H4 (cell line): ENCODE measurements at places on chromosomes 2 and 18.
A peak's percentile ranks its signal among the peaks of the same experiment; 100 is the strongest.

DNA sequence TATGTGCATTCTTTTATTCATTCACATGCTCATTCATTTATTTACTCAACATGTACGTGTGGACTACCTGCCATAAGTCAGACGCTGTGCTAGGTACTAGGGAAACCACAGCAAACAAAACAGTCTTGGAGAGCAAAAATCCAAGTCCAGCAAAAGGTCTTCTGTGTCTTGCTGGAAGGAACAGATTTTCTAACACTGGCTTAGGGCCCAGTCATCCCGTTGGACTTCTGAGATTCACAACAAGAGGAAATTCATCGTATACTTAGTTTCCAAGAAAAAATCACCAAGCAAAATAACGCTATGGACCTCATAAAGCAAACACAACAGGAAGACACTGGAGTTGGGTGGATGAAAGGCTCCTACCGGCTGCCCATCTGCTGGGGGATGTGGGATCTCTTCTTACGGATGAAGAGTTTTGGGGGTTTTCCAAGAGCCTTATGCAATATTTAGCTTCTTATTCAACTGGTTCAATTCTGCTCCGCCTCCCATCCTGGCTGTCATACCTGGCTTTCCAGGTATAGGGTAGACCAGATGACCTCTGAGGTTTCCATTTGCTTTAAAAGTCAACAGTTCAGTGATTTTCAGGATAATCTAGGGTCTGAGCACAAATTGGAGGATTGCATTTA, 262.7 kb downstream of the HAUS1 start:
- DNase-seq = no peak

DNA sequence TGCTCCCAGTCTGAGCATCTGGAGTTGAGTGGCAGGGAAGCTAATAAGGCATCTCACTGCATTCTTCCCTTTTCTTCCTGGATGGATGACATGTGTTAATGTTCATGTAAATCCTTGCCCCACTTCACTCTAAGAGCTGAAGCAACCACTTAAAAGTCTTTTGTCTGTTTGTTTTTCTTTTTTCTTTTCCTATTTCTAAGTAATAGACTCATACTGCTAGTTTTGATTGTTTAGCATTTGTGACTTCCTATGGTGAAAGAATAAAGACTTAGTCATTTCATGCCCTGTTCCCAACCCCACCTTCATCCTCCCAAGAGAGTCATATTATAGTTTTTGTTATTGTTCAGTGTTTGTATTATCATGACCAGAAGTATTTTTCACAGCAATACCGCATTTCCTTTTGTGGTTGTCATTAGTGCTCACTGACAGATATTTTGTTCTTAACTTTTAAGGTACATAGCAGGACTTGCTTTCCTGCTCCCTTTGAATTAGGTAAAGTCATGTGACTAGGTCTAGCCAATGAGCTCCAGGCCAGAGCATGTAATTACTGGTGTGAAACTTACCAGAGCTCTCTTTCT, 18.1 kb upstream of the SPP2 start:
- DNase-seq = peak; percentile 79

- no peak for DNase-seq
These were observed 281.1 kb downstream of the GALR1 start for GRCh38 chr18:77530732-77531131.

- no peak for DNase-seq
These were observed 115.8 kb upstream of the SIX3 start for GRCh38 chr2:44825702-44826101.

DNA sequence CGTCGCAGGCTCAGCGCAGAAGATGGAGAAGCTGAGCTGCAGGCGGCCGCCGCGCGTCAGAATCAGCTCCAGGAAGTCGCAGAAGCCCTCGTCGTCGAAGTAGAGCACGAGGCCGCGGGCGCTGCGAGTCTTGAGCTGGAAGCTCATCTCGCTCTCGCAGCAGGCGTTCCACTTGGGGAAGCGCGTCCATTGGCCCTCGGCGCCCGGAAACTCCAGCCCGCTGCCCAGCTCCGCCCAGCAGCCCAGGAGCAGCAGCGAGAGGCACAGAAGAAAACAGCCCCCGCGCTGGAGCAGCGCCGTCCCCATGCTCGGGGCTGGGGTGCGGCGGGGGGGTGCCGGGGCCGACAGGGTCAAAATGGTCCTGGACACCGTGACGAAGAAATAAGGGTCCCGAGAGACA, 4.0 kb downstream of the NRXN1 start:
- DNase-seq = no peak
